ENCODE measurements at places on chromosomes 11 and 22.

GRCh38 chr11:72828081-72828567, 13.9 kb downstream of the ATG16L2 start:
- DNase-seq: no peak

DNA sequence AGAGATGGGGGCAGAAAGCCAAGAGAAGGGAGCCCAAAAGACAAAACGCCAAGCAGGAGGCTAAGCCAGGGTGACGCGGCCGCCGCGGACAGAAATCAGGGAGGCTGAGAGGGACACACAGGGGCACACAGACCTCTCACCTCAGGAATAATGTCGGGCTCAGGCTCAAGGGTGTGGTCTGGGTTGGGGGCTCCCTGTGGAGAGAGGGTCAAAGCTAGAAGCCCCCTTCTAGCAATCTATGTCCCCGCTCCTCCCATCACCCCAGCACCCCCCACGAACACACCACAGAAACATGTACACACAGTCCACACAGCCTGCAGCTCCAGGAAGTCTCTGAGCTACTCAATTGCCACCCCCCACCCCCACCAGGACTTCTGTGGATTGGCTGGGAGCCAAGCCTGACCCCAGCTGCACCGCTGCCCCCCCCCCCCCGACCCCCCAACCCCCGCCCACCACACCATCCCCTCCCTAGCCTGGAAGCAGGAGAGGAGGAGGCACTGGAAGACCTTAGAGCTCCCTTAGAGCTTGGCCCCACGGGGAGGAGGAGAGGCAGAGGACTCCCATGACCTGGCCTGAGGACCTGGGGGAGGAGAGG, 6.9 kb downstream of the BCL9L start:
- no peak for DNase-seq

- no peak for DNase-seq
Measured at GRCh38 chr11:78138694-78139421, 568 bp downstream of the ALG8 start.

DNA sequence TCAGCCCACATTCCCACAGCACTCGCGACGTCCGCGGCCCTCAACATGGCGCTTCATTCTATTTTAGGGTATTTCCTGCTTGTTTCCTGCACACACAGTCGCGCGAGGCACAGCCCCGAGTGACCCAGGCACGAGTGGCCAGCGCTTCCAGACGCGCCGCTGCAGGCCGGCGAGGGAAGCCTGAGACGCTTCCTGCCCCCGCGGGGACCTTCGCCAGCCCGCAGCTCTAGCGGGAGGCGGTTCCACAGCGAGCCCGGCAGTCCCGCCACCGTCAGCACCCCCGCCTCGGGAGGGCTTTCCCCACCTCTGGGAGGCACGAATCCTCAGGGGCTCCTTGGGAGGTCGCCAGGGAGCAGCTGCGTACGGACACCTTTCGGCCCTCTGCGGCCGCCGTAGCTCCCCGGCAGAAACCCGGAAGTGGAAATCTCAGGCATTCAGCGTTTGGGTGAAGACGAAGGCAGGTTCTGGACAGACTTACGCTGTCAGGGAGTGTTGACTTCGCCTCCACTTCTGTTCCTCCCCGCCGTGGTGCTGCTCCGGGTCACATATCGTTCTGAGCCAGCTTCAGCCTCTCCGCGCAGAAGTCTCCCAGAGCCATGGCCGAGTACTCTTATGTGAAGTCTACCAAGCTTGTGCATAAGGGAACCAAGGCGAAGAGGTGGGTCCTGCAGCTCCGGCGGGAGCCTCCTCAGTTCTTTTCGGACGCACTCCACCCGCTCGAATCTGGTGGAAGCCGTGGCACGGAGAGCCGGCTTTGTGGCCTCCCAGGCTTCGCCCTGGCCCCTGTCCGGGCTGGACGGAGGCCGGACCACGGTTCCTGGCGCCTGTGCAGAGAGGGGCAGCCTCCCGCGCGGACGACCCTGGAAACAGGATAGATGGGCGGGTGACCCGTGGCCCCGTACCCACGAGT, 2925.9 kb upstream of the OR11H1 start:
- no peak for DNase-seq

- DNase-seq: no peak
Measured at GRCh38 chr11:130846606-130847005, 69.7 kb downstream of the SNX19 start.

GRCh38 chr11:120457996-120458395, 53.6 kb upstream of the GRIK4 start:
- no peak for DNase-seq

GRCh38 chr11:65576867-65577755, 1.3 kb downstream of the EHBP1L1 start:
- DNase-seq: no peak

GRCh38 chr11:75219869-75220268, 20.7 kb upstream of the TPBGL start:
- DNase-seq: no peak

- DNase-seq: no peak
Measured at GRCh38 chr11:12295943-12296342, 81.4 kb upstream of the PARVA start.

- DNase-seq: no peak
Measured at GRCh38 chr11:107301878-107302277, 155.7 kb downstream of the CWF19L2 start.

DNA sequence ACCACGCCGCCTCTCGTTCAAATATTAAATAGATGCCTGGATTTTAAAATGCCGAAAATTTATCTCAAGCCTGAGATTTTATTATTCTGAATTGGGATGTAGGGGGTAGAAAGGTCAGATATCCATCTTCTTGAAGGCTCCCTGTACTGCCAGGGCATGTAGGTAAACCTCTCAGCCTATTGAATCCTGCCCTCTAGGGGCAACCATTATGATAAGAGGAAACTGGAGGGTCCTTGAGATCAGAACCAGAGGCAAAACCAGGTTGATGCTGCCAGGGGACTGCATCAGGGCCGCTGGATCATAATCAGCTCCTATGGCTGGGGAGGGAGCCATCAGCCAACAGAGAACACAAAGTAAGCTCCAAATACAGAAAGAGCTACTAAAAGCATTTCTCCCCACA, 92.4 kb downstream of the KCNC1 start:
- no peak for DNase-seq

- no peak for DNase-seq
Measured at GRCh38 chr11:77147668-77148321, 19.7 kb downstream of the MYO7A start.

GRCh38 chr11:72769680-72770079, 17.5 kb upstream of the ARAP1 start:
- no peak for DNase-seq

DNA sequence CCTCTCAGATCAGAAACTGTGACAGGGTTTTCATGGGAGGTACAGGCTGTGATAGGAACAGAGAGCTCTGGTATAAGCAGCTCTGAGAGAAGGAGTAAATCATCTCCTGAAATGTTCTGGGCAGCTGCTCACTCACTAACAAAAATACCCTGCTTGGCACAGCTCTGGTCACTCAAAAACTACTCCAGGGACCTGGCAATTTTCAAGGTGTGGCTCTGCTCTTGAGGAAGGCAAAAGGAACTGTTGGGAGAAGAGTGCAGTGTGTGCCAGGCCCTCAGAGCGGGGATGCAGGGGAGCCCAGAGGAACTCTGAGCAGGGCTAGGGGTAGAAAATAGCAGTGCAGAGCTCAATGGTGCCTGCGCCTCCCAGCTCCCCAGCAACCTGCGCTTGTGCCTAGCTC, 180.5 kb upstream of the ZBED5 start:
- DNase-seq: peak; percentile 23

DNA sequence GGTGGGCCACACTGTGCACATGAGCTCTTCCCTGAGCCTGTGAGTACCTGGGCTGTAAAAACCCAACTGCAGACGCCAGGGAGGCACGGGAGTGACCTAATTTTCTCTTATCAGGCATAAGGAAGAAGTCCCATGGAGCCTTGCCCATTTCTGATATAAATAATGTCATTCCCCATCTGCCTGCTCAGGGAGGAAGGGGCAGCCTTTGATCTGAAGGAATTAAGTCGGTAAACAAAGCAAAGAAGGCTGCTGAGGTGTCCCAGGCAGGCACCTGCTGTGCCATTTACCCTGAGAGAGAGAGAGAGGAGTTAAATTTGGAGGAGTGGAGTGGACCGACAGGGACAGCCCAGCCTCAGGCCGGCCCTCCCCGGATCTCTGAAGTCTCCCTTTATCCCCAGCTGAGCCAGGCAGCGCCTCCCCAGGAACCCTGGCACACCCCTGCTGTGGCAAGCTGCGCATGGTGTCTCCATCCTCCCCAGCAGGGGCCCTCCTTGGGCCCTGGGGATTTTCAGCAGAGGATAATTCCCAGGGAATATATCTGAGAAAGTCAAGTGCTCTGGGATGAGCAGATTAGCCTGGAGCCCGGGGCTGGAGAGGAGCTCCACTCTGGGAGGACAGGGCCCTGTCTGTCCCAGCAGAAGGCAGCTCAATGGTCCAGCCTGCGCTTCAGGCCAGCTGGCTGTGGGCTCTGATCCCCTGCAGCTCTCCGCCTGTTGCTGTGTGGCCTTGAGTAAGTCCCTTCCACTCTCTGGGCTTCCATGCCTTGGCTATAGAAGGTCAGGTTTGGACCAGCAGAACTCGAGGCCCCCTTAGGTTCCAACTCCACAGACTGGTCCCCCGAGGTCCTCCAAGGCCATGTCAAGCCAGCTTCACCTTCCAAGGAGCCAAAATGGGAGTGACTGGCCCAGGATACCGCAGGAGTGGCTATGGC, 17.5 kb upstream of the CABP7 start:
- DNase-seq: no peak

DNA sequence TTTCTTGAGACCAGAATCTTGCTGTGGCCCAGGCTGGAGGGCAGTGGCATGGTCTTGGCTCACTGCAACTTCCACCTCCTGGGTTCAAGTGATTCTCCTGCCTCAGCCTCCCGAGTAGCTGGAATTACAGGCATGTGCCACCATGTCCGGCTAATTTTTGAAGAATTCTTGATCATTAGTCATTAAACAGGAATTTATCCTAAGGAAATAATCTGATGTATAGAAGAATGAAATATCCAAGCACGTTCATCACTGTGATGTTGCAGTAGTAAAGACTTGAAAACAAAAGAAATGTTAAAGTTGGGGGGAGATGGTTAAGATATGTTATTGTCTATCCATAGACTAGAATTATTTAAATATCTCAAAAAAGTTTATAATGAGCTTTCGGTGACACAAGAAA, 23.6 kb downstream of the CBL start:
- DNase-seq: no peak

DNA sequence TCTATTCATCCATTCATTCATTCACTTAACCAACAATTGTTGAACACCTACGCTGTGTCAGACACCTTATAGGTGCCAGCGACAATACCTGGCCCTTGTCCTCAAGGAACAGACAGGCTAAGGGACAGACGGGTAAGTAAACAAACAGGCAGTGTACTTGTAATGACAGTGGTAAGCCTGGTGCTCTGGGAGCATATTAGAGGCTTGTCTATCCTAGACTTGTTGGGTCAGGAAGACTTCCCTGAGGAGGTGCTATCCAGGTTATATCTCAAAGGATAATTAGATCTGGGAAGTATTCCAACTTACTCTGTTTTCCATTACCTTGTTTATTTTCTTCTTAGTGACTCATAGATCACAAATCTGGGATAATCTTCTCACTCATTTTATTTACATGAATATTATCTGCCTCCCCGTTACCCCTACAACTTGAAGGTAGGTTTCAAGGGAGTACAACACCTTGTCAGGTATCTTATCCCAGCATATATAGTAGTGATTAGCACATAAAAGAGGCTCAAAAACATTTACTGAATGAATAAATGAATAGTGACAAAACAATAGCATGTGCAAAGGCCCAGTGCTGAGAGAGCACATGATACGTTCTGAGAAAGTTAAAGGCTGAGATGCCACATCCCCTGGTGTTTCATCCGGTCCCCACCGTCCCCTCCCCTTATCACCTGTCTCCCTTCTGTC, 75.3 kb upstream of the NCAM1 start:
- DNase-seq: no peak

- DNase-seq: no peak
Measured at GRCh38 chr11:127226949-127227348, 226.4 kb upstream of the KIRREL3 start.

- no peak for DNase-seq
Measured at GRCh38 chr11:134838708-134839107, 426.7 kb upstream of the B3GAT1 start.

DNA sequence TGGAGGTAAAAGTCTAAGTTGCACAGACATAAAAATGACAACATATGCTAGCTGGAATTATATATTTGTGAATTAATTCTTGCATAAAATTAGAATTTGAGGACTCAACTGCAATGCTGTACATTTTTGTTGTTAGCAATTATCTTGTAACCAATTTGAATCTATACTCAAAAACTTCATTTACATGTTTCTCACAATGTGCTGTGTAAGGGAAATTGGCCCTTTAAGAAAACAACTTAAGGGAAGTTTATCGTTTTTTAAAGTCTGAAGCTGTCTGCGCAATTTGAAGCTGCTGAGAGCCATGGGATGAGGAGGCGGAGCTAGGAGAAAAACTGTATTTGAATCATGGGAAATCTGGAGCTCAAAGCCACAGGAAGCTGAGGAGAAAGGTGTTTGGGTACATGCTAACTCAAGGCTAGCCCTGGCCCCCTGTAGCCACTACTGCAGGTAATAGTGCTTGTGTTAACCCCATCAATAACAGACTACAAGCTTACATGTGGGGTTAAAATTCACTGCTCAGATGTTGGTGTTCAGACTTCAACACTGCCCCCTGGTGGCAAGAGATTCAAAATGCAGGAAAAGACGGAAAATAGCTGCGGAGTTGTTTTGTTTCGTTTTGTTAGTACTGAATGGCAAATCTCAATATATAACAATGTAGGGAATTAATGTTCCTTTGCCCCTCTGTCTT, 126.1 kb downstream of the BRD1 start:
- no peak for DNase-seq

DNA sequence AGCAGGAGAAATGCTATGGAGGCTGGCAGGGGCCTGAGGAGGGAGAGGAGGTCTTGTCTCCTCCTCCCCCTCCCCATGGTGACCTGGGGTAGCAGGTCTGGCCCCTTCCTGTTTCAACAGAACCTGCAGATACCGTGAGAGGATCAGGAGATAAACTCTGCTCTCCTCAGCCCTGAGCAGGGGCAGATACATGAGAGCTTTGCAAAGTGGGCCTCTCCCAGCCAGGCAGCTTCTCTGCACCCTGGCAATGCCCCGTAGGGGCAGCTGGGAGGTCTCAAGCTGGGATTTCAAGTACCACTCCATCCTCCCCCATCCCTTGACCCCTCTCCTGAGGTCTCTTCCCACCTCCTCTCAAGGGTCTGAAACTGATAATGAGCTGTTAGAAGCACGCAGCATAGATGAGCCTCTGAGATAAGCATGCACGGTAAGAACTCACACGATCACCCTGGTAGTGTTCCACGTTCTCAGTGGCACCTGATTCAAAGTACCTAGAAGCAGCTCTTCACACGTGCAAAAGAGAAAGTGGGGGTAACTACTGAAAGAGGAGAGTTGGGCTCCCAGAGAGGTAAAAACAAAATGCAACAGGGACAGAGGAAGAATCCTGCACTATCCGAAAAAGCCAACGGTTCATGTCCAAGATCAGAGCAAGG, 4.9 kb upstream of the CCDC86 start:
- DNase-seq: no peak

Data from posterior cingulate gyrus (tissue), 11 donors.